ENCODE measurements at places on chromosomes 4 and X.

DNA sequence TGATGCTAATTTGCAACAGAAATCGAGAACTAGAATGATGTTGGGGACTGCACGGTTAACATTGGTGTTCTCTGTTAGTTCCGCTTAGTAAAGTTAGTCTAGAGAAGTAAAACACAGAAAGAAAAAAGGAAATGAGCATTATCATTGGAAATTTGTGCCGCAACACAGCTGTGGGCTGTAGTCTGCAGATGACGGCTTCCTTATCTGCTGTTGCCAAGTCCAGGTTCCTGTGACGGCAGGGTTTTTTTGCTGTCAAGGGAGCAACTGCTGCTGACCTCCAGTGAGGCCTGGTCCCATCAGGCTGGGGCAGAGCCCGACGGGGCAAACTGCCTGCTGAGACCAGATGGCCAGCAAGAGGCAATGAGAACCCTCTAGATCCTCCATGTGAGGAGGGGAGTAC lies 38.9 kb upstream of the PHEX start:
- DNase-seq: no peak

GRCh38 chrX:123425471-123425870 lies 241.4 kb downstream of the GRIA3 start:
- DNase-seq: no peak

GRCh38 chrX:55451141-55451540 lies 786 bp upstream of the MAGEH1 start:
- DNase-seq: no peak

DNA sequence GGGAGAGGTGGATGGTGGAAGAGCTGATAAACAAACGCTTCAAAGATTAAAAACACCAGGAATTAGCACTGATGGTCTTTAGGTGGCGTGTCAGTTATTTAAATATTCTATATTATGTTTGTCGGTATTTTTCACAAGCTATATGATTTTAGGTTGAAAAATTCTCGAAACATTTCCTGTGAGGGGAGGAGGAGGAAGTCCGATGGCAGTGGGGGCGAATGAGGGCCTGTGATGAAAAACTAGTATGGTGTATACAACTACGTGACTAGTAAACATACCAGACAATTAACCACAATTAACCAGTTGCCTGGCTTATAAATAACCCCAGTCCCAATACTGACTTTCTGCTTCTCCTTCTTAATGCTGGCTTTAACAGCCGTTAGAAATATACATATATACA lies 595 bp upstream of the NAP1L2 start:
- peak; percentile 4 for DNase-seq

DNA sequence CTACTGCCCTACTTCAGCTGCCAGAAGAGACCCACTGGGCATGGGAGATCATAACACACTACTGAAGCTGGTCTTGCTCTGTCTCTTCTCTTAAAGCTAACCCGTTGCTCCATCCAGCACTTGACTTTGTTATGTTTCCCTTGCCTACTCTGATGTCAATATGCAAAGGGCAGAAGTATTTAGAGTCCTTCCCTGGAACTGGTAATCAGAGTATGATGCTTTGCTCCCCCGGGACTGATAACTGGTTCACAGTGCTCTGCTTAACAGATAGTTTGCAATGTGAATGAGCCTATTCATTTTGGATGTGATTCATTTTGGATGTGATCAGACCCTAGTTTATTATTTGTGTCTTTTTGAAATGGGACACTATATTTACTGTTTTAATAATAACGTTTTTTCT lies 12.3 kb upstream of the UCP1 start:
- no peak for DNase-seq
